Activated CD8-positive, alpha-beta T cell treated with anti-CD3 and anti-CD28 coated beads for 36 hours (primary cell): ENCODE measurements at places on chromosomes 2 and 18. TPM values are rescaled to one million over a fixed set of nuclear protein-coding genes. Genes with fewer than 3 reads are reported as not detected.
A peak's percentile ranks its signal among the peaks of the same experiment; 100 is the strongest.

The TCF7L1 gene
- not detected for total RNA-seq

GRCh38 chr2:4047961-4048891 is 344.9 kb downstream of the DCDC2C start:
- DNase-seq: peak; percentile 58
- H3K4me3 ChIP-seq: no peak overlapping the region
- H3K27ac ChIP-seq: no peak overlapping the region
- H3K4me1 ChIP-seq: peaks cover 11% of the 10 kb centered on the region
- H3K27me3 ChIP-seq: no peaks in the 10 kb centered on the region

GRCh38 chr2:99279969-99280695 is 20.9 kb downstream of the LYG1 start:
- H3K27ac ChIP-seq: no peak overlapping the region
- no peak overlapping the region for H3K4me3 ChIP-seq
- no peaks in the 10 kb centered on the region for H3K27me3 ChIP-seq
- no peaks in the 10 kb centered on the region for H3K4me1 ChIP-seq
- H3K36me3 ChIP-seq: peaks cover 16% of the 10 kb centered on the region

DNA sequence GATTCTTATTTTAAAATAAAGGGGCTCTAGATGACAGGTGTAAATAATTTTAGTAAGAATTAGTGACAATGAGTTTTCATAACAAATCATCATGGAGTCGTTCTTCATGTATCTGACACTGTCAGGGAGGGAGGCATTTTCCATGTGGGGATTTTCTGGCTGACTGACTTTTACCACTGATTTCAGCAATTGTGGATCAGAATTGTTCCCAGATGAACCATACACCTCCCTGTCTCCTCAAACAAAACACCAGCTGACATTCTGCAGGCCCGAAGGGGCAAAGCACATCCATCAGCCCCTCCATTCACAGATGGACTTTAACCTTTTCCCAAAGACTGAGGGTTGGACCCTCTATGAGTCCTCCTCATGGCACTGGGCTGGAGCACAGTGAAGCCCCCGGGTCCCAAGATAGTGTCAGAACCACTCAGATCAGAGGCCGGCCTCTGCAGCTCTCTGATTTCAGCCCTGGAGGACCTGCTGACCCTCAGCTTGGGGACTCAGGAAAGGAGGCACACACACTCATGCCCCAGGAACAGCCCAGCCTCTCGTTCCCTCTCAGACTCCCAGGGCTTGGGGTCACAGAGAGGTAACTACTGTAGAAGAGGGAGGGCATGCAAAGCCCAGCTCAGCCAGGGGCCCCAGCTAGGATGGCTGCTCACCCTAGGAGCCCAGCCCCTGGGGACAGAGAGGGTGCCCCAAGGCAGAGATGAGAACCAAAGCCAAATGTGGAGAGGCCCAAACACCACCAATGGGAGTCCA is 43.2 kb upstream of the LOXHD1 start:
- H3K4me1 ChIP-seq: no peaks in the 10 kb centered on the region
- DNase-seq: no peak
- no peak overlapping the region for H3K27ac ChIP-seq
- peaks cover 3% of the 10 kb centered on the region for H3K27me3 ChIP-seq
- no peak overlapping the region for H3K4me3 ChIP-seq

GRCh38 chr2:109069331-109070194 is 59.4 kb upstream of the SH3RF3 start:
- no peak for DNase-seq
- no peak overlapping the region for H3K4me3 ChIP-seq
- no peaks in the 10 kb centered on the region for H3K27me3 ChIP-seq
- no peaks in the 10 kb centered on the region for H3K36me3 ChIP-seq

The PPP3R1 gene
- total RNA-seq: 73.7 TPM

GRCh38 chr18:3175195-3175758 is 44.5 kb downstream of the MYOM1 start:
- DNase-seq: no peak
- H3K36me3 ChIP-seq: no peaks in the 10 kb centered on the region
- no peak overlapping the region for H3K27ac ChIP-seq
- H3K4me3 ChIP-seq: no peak overlapping the region
- peaks cover 2% of the 10 kb centered on the region for H3K4me1 ChIP-seq

The GTF3C2 gene
- total RNA-seq: 57.6 TPM

- peak overlapping the region; percentile 87 for H3K27ac ChIP-seq
- H3K4me1 ChIP-seq: peaks cover 86% of the 10 kb centered on the region
- H3K36me3 ChIP-seq: peaks cover 6% of the 10 kb centered on the region
- H3K27me3 ChIP-seq: no peaks in the 10 kb centered on the region
- peak overlapping the region; percentile 41 for H3K4me3 ChIP-seq
- DNase-seq: no peak
These were observed 46.3 kb downstream of the CDC42EP3 start for GRCh38 chr2:37625156-37625555.

DNA sequence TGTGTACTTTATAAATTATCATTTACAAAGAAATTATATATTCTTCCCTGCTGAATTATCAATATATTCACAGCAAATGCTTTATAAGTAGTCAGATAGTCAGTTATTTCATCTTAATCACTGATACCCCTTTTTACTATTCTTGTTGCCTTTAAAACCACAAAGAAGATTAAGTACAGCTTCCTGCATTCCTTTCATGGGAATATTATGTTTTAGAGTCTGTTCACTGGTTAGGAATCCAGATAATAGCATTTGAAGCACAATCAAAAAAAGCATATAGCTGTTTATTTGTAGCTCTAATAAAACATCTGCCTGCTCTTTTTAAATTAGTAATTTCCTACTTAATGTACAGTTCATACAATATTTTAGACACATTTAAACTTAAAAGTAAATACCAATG is 508.9 kb downstream of the FBXO15 start:
- no peak overlapping the region for H3K4me3 ChIP-seq
- no peak for DNase-seq
- H3K27ac ChIP-seq: no peak overlapping the region
